ENCODE measurements at places on chromosomes 5 and 9.

GRCh38 chr5:125455041-125455440, 708.6 kb upstream of the ZNF608 start:
- DNase-seq, result no peak

DNA sequence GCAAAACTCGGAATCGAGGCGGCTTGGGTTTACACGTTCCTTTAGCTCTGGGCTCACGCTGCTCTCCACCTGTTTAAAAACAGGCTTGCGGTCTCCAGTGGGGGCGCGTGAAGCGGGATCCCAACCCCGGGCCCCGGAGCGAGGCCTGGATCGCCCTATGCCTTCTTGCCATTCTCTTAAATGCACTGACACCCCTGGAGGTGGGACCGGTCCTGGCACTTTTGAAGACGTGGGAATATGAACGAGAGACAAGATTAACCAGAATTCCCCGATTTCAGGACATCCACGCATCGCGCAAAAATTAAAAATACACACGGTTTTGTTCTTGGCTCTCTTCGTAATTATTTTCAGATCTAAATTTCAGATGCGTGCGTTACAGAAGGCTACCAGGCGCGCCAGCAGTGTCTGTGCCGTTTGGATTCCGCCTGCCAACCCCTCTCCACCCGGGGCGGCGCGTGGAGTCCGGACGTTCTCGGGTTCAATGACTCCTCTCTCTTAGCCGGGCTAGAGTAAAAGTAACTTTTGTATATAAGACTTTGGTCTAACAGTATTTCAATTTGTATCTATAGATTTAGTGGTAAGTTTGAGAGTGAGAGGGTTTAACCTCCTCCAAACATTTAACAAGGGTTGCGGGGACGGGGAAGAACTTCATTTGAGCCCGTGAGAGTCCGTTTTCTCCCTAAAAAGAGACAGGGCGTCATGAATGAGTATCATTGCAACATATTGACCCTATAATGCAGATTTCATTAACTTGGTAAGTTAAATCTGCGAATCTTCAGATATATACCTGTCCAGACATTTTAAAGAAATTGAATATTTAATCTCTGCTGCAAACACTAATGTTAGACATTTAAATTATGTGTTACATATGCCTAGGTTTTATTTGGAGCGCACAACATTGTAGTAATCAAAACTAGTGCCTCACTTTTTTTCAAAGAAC, 3.8 kb downstream of the FOXD1 start:
- DNase-seq, result no peak

DNA sequence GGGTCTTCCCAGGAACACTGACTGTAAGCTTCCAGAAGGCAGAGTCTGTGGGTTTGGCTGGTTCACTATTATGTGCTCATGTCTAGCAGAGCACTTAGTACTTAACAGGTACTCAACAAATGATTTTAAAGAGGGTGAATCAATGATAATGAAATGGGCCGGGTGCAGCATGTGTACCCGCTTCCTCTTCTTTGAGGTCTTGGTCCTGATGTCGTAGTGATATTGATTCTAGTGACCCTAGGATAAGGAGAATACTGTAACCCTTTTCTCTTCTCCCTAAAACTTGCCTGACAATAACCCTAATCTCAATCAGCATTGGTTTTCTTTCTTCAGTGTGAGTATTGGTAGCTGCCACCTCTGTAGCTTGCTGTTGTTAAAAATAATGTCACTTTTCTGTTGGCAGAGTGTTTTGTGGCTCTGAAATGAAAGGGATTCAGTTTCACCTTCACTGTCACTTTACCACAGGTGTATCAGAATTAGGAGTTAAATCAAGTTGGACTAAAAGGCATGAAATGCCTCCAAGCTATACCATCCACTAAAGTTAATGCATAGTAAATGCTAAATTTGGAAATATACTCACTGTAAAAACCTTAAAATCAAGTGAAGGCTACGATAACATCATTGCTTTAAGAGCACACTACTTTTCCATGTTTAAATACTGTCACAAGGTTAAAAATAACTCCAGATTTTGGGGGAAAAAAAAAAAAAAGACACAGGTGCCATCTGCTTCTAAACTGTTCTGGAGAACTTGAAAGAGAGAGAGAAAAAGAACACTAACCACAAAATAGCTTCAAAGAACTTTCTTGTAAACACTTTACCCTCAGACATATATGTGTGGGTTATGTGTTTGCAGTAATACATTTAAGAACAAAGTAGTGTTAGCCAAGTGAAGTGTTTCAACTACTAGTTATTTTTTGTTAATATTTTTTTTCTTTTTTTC, 6.0 kb downstream of the CAMK4 start:
- DNase-seq, result no peak

DNA sequence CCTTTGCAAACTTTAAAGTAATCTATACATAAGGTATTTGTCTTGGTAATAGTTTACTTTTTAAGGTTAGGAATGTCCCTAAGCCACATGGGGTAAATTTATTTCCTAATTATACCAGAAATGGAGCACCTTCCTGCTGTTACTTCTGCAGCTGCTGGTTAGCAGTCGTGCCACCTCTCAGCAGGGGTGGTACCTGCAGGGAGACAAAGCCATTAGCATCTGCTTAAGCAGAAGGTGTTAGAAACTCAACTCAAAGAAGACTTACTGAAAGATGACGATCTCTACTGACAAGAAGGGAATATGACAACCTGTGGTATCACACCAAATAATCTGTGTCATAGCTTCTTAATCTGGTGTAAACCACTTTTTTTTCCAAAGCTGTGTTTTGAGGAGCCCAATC, 173.7 kb downstream of the BRINP1 start:
- no peak for DNase-seq

- no peak for DNase-seq
Measured at GRCh38 chr5:145791866-145792265, 43.3 kb downstream of the PRELID2 start.

DNA sequence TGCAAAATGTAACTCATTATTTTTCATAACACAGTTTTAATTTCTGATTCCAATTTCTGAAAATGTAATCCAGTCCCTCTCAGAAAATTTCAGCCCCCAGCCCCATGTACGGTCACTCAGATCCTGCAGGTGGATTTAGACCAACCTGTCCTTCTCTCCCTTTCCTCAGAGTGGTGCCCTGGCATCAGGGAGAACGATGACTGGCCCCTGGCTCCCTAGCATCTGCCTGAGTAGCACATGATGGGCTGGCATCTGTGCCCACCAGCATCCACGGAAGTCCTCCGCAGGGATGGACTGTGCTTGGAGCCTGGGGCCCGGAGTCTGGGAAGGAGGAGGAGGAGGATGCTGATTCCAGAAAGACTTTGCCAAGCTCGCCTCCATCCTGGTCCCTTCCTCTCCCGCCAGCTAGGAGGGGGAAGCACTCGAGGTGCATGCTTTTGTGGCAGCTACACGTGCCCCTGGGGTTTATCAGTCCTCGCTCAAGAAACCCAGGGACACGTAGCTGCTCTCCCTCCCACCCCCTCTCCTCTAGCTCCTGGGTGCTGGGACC, 54.4 kb upstream of the RUFY1 start:
- DNase-seq, result no peak

DNA sequence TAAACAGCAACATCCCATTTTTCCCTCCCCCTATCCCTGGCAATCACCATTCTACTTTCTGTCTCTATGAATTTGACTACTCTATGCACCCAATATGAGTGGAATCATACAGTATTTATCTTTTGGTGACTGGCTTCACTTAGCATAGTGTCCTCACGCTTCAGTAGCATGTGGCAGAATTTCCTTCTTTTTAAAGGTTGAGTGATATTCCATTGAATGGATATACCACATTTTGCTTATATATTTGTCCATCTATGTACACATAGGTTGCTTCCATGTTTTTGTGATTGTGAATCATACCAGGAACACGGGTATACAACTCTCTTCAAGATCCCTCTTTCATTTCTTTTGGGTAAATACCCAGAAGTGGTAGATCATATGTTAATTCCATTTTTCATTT, 69.9 kb downstream of the CERT1 start:
- DNase-seq, result no peak

- DNase-seq, result no peak
Measured at GRCh38 chr9:99607842-99608448, 213.7 kb upstream of the NR4A3 start.

GRCh38 chr5:79961716-79962574, 29.1 kb downstream of the MTX3 start:
- no peak for DNase-seq

GRCh38 chr5:53261245-53261644, 151.7 kb upstream of the MOCS2 start:
- no peak for DNase-seq

DNA sequence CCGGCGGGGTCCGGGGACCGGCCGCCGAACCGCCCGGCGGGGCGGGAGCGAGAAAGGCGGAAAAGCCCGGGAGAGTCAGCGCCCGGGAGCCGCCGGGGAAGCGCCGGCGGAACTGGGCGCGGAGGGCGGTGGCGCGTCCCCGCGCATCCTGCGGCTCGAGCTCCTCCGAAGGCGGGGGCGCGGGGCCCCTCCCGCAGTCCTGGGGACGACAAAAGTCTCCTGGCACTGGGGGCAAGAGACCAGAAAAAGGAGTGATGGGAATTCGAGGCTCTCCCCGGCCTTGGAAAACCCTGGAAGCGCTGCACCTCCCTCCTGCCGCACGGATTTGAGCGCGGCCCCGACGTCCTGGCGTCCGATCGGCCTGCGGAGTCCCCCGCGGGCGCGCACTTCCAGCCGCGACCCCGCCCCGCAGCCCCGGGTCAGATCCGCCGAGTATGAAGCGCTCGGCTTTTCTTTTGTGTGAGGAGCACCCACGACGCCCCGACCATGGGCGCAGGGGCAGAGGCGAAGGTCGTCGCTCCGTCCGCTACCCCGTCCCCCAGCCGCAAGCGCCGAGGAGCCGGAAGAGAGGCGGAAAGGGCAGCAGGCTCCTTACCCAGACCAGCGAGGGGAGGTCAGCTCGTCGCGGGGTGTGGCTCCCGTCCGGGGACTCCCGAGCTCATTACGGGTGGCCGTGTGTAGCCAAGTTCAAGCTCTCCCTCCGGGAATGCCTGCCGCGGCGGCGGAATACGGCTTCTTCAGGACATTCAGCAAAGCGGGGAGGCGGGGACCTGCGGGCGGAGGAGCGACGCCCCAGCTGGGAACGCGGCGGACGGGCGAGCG, at the start of gene EPB41L4A:
Gene EPB41L4A (minus strand): TSS at position 114 of the 822 bp plus-strand sequence. CDS start 238 bp downstream, outside the sequence.
- DNase-seq, result no peak

DNA sequence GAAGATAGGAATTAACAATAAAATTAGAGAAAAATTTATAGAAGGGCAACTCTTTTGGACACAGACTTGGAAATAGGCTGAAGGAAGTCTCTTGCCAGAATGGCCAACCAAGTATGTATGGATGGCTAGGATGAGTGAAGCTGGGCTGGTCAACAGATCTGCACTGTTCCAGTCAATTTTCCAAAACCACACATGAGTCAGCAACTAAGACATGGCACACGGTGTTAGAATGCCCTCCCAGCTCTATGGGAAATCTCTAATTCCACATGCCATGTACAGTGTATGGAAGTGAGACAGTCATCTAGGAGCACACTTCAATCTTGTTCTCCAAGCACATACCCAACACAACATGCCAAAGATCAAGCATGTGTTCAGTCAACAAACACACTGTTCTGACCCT, 129.6 kb downstream of the GLIS3 start:
- DNase-seq, result no peak

GRCh38 chr5:165029099-165029870, 1523.9 kb downstream of the MAT2B start:
- no peak for DNase-seq

DNA sequence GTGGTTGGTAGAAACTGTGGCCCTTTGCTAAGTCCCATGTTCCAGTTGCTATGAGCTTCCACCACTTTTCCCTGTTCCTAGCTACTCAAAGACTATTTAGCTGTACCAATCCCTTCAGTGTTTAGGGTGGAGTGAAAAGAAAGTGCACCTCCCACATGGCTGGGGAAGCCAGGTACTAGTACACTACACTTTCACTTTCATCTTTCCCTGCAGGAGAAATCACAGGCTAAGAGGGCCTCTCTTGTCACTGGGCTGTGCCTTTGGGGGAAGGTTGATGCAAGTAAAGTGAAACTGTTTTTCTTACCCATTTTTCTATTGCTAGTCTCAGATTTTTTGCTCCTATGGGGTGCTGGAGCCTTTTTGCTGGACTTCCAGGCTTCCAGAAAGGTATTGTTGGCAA, 33.5 kb upstream of the CKS2 start:
- no peak for DNase-seq

- DNase-seq, result no peak
Measured at GRCh38 chr9:69090140-69090750, 54.7 kb downstream of the FXN start.

DNA sequence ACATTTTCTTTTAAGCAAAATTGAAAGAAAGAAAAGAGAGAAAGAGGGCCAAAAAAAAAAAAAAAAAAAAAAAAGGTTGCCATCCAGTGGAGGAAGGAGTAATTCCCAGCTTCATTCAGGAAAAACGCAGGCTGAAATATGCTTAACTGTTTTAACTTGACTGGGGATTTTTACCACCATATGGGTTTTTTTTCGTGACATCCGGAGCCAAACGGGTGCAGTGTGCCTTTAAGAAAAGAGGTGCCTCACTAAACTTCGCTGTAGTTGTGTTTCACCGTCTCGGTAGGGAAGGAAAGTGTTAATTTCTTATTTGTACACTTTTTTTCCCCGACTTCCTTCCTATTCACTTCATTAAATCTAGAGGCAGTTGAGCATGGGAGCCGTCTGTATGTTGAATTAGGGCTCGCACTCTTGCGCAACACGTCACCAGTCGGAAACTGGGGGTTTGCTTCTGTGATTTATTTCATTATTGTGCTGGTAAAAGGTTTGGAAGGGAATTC, 143.0 kb downstream of the SMARCA2 start:
- peak; percentile 25 for DNase-seq

GRCh38 chr5:9499498-9499876, 46.4 kb downstream of the SEMA5A start:
- DNase-seq, result no peak

DNA sequence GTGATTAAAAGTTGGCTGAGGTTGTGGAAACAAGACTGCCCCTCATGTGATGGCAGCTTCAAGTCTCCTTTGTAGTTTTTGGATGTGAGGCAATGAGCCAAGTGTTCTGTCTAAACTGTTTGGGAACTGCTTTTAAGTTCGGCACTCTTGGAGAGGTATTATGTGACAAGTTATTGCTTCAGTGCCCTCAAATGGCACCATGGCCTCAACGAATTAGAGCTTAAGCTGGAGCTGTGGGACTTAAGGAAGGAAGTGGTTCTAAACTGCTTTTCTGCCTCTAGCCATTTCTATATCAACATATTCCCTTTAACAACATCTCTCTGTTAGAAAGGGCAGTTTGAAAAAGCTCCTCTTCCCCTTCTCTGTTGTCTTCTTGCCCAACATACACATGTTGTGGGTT, 227.7 kb downstream of the RFK start:
- DNase-seq, result no peak

GRCh38 chr5:66608501-66608900, 12.3 kb downstream of the MAST4 start:
- DNase-seq, result no peak

DNA sequence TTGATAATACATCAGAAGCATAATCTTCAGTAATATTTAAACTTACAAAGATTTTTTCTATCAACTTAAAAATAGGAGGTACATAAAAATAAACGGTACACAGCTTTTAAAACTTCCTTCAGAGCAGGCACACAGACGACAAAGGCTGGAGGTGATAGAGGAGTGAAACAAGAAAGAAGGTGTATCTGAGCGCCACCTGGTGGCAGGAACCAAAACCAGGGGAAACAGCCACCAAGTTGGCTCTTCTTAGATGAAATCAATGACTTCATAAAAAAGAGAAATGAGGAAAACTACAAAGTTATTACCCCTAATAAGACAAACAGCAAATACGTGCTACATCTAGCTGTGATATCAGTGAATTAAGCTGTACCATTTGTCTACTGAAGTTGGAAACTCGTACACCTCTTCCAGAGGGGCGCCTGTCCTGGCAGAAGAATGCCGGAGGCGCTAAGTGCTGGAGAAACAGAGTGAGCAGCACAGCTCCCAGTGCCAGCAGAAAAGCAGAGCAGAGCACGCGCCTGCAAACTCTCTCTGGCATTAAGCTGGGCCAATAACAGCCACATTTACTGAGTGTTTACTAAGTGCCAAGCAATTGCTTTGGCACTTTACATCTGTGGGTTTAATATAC, 85.9 kb downstream of the SETX start:
- DNase-seq, result peak; percentile 70
